HTR-8/SVneo (cell line): ENCODE measurements at places on chromosomes 2 and 18.

GRCh38 chr2:160254189-160254762 is 54.2 kb upstream of the ITGB6 start:
- DNase-seq: no peak

DNA sequence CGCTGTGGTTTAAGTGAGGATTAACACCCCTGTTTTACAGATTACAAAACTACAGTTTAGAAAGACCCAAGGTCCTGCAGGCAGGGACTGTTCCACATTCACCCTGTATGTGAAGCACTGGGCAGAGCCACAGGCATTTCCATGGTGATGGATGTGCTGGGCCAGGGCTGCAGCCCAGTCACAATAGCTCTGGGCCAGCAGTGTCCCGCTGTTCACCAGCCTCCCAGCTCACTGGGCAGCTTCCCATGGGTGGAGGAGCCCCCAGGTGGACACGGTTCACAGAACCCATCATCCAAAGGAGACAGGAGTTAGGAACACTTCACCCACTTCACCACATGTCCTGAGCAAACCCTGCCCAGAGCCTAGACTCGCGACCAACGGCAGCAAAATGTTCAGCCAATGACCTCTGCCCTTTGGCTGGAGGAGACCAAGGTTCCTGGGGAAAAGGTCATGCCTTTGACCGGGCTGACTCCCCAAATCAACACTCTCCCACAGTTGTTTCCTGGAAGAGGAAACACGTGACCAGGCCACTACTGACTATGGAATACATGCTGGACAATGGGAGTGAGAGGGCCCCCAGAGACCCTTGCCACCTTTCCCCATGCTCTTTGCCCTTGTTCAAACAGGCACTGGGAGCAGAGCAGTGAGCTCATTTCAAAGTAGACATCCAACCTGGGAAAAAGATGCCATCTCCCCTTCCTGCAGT is 28.0 kb upstream of the SLC35F6 start:
- DNase-seq: no peak

GRCh38 chr2:221571025-221571550 is 1.0 kb downstream of the EPHA4 start:
- peak; percentile 7 for DNase-seq

GRCh38 chr2:126639276-126639675 is 16.7 kb upstream of the GYPC start:
- no peak for DNase-seq
